ENCODE measurements at places on chromosomes 2 and 18. TPM values are rescaled to one million over a fixed set of nuclear protein-coding genes. Genes with fewer than 3 reads are reported as not detected.

- H3K27me3 ChIP-seq, result no peaks in the 10 kb centered on the region
- DNase-seq, result no peak
- peaks cover 6% of the 10 kb centered on the region for H3K36me3 ChIP-seq
- peaks cover 74% of the 10 kb centered on the region for H3K4me1 ChIP-seq
- peak overlapping the region; percentile 4 for H3K27ac ChIP-seq
Observed at GRCh38 chr2:101741775-101742520, 44.4 kb downstream of the MAP4K4 start.

GRCh38 chr2:230890646-230891045, 25.9 kb downstream of the ITM2C start:
- no peak overlapping the region for H3K4me3 ChIP-seq
- H3K36me3 ChIP-seq, result no peaks in the 10 kb centered on the region
- H3K27ac ChIP-seq, result no peak overlapping the region
- DNase-seq, result no peak
- peaks cover 13% of the 10 kb centered on the region for H3K27me3 ChIP-seq
- H3K4me1 ChIP-seq, result peaks cover 27% of the 10 kb centered on the region

GRCh38 chr2:215982465-215982875, 30.9 kb downstream of the MREG start:
- H3K27ac ChIP-seq, result no peak overlapping the region
- no peaks in the 10 kb centered on the region for H3K27me3 ChIP-seq
- peak; percentile 14 for DNase-seq
- H3K4me1 ChIP-seq, result peaks cover 29% of the 10 kb centered on the region
- no peak overlapping the region for H3K4me3 ChIP-seq
- peaks cover 27% of the 10 kb centered on the region for H3K36me3 ChIP-seq

DNA sequence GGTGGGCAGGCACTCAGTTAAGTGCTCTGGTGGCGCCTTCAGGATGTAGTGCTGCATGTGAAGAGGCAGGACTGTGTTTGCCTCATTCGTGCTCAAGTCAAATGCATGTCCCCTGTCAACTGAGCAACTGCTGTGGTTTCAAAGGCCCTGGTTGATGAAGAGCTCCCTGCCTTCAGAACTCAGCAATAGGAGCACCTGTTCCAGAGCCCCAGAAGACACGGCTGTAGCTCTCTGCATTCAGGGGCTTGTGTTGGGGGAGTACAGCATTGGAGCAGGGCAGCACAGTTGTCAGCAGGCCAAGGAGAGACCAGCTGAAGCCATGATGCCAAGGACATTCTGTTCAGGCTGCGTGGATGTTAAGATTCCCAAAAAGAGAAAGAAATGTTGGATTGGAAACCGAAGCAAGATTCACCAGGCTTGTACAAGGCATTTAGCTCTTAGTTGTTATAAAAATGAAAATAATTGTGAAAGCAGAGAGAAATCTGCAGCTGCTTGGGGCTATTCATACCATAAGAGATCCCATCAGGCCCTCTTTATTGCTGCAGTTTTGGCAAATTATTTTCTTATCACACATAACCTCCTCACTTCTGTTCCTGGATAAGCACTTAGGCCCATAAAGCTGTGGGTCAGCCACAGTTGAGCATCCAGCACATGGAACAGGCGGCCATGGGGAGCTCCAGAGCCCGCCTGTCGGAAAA, 252.4 kb upstream of the ZNF521 start:
- no peaks in the 10 kb centered on the region for H3K4me1 ChIP-seq
- no peaks in the 10 kb centered on the region for H3K27me3 ChIP-seq
- H3K27ac ChIP-seq, result no peak overlapping the region
- H3K36me3 ChIP-seq, result no peaks in the 10 kb centered on the region

- H3K27me3 ChIP-seq, result peaks cover 26% of the 10 kb centered on the region
- no peak overlapping the region for H3K27ac ChIP-seq
- H3K4me3 ChIP-seq, result no peak overlapping the region
- DNase-seq, result no peak
Observed at GRCh38 chr2:235287375-235287733, 206.5 kb upstream of the AGAP1 start.

Gene MYO5B
- 0.12 TPM for total RNA-seq

- no peaks in the 10 kb centered on the region for H3K36me3 ChIP-seq
- H3K4me1 ChIP-seq, result peaks cover 22% of the 10 kb centered on the region
- H3K4me3 ChIP-seq, result no peak overlapping the region
- H3K27ac ChIP-seq, result no peak overlapping the region
- DNase-seq, result no peak
Observed at GRCh38 chr2:170502361-170503130, 212.6 kb upstream of the SP5 start.

Gene GALNT1
- total RNA-seq, result 26.3 TPM

Gene RNF144A
- total RNA-seq, result 89.6 TPM

Gene SPC25
- total RNA-seq, result 52.2 TPM

GRCh38 chr18:32278177-32278799, 88.4 kb downstream of the MEP1B start:
- H3K27ac ChIP-seq, result no peak overlapping the region
- no peak overlapping the region for H3K4me3 ChIP-seq
- H3K27me3 ChIP-seq, result peaks cover 17% of the 10 kb centered on the region
- no peaks in the 10 kb centered on the region for H3K36me3 ChIP-seq
- no peaks in the 10 kb centered on the region for H3K4me1 ChIP-seq

- H3K4me1 ChIP-seq, result no peaks in the 10 kb centered on the region
- H3K4me3 ChIP-seq, result no peak overlapping the region
- no peak overlapping the region for H3K27ac ChIP-seq
- no peaks in the 10 kb centered on the region for H3K27me3 ChIP-seq
- no peaks in the 10 kb centered on the region for H3K36me3 ChIP-seq
- DNase-seq, result no peak
Observed at GRCh38 chr18:67545681-67546080, 29.2 kb upstream of the DSEL start.

- H3K36me3 ChIP-seq, result no peaks in the 10 kb centered on the region
- no peak for DNase-seq
- H3K4me3 ChIP-seq, result no peak overlapping the region
- H3K27me3 ChIP-seq, result no peaks in the 10 kb centered on the region
- no peak overlapping the region for H3K27ac ChIP-seq
Observed at GRCh38 chr2:144084114-144084661, 435.7 kb downstream of the ZEB2 start.

Gene TEKT4
- not detected for total RNA-seq

- H3K4me3 ChIP-seq, result peak overlapping the region; percentile 65
- H3K27ac ChIP-seq, result no peak overlapping the region
- peaks cover 21% of the 10 kb centered on the region for H3K4me1 ChIP-seq
- no peaks in the 10 kb centered on the region for H3K36me3 ChIP-seq
- DNase-seq, result no peak
- H3K27me3 ChIP-seq, result peaks cover 66% of the 10 kb centered on the region
Observed at GRCh38 chr2:144523596-144524117, 3.7 kb upstream of the ZEB2 start.

DNA sequence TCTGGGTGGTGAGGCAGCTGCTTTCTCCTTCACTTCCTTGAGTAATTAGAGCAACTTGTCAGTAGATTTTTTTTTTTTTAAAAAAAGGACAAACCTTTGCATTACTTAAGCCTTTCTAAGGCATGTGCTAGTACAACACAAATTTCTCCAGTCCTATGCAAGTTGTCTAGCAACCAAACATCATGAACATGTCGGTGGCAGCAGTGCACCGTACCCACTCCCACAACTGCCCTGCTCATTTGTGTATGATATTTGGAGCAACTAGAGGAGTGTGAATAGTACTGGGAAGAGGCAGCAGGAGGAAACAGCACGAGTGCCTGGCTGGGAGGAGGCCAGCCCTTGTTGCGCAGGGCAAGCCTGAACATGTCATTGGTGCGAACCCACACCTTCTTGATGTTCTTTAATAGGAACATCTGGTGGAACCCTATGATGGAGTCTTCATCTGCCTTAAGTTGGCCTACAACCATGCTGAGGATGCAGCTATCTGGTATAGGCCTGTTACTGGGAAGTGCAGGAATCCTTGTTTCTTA, 238.3 kb downstream of the TDRD15 start:
- H3K27ac ChIP-seq, result no peak overlapping the region
- H3K36me3 ChIP-seq, result no peaks in the 10 kb centered on the region
- H3K4me3 ChIP-seq, result no peak overlapping the region
- H3K27me3 ChIP-seq, result no peaks in the 10 kb centered on the region
- H3K4me1 ChIP-seq, result no peaks in the 10 kb centered on the region

DNA sequence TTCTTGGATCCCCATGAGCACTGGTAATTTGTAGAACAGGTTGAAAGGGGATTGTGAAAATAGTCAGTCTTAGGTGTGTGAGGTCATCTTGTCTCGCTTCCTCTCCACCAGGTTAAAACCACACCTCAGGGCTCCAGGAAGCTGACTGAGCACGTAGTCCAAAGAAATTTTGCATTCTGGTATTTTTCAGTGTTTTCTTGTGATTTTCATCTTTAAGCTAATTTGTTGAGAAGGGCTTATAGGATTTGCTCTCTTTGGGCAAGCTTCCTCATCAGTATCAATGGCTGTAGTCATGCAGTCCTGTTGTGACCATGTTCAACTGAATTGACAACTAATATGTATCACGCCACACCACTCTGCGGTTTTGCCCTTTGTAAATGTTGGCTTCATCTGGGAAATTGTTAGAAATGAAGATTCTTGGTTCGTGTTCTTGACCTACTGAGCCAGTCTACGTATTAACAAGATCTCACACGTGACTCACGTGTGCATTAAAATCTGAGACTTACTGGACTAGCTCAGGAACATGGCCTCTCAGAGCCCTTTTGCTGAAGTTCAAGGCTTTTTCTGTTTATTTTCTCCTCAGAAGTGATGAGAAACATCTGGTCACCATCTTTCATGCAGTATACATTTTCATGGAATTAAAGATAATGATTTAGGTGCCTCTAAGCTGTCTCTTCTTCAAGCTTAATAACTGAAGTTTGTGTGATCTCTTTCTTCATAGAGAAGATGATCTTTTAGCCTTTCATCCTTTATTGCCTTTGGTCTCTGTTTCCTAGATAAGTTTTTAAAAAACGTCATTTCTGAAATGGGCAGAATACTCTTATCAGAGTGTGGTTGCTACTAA, 32.8 kb downstream of the FMNL2 start:
- H3K4me3 ChIP-seq, result no peak overlapping the region
- peaks cover 3% of the 10 kb centered on the region for H3K4me1 ChIP-seq
- no peak overlapping the region for H3K27ac ChIP-seq

Data from activated CD4-positive, alpha-beta T cell treated with anti-CD3 and anti-CD28 coated beads, Interleukin-2, amount 10 ng/mL, durations not matched to agents 7 days and 5 days (primary cell).